ENCODE measurements at places on chromosomes 11 and 22.

DNA sequence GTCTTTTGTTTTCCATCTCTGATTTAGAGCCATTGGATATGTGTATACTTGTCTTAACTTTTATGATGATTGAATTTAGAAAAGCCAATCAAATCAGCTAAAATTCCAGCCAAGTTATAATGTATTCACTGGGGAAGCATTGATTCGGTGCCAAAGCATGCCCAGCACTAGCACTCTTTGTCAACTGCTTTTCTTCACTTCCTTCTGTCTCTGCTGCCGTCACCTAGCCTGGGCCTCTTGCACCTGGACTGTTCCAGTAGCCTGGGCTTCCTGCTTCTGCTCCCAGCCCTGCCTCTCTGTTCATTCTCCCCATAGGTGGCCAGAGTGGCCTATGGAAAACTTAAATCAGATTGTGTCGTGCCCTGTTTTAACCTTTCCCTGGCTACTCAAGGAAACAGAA, 80.7 kb downstream of the NAV2 start:
- DNase-seq: no peak

- no peak for DNase-seq
These were observed 18.5 kb downstream of the PLA2G6 start for GRCh38 chr22:38162881-38163843.

DNA sequence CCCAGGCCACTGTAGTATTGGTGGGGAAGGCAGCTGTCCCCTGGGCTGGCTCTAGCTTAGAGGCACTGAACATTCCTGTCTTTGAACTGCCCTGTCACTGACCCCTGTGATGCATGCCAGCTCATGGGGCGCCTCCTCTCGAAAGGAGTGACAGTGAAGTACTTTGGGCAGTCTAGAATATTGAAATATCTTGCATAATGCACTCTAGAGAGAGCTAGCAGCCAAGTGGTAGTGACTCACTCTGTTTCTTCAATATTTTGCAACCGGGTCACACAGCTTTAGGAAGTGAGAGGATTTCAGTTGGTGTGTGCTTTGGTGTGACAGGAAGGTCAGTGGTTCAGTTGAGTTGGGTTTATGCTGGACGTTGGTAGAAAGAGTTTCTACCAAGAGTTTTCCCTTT, 35.5 kb upstream of the ST14 start:
- no peak for DNase-seq

DNA sequence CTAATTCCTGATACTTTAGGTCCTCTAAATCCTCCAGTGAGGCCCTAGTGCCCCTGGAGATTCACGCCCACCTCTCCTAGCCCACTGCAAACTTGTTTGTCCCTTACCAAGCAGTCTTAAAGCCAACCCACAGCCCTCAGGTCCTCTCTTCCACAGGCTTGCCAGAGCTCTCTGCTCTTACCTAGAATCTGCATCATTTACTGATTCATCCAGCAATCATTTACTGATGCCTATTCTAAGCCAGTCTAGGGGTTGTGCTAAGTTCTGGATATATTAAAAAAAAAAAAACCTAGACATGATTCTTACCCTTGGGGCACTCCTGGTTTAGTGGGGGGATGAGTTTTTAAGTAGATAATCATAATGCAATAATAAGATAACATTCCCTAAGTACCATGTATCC, 43.0 kb upstream of the PLET1 start:
- no peak for DNase-seq

GRCh38 chr22:26464312-26464711, 19.3 kb downstream of the HPS4 start:
- DNase-seq: no peak

DNA sequence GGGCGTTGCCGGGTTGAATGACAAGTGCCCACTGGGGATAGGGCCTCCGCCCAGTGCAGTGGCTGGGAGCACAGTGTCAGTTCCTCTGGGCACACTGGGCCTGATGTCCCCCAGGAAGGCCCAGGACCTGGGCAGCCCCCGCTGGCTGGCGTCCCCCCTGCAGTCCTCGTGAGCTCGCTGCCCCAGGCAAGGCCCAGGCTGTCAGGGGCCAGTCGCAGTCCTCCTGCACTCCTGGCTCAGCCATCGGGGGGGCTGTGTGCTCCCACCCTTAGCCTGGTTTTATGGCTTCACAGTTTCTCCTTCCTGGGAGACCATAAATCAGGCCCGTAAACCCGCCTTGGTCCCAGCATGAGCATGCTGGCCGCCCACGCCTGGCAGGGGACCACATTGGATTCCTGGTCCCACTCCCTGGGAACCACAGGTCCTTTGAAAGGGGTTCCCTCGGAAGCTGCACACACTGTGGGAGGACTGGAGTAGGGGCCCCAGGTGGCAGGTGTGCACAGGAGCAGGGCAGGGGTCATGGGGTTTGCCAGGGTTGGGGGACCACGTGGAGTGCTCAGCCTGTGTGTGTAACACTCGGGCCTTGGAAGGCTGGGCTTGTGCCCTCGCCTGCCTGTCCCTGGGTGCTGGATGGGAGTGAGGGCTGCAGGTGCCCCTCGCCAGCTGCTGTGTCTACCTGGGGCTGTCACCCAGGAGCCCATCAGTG, 113.6 kb downstream of the KCNQ1OT1 start:
- no peak for DNase-seq

DNA sequence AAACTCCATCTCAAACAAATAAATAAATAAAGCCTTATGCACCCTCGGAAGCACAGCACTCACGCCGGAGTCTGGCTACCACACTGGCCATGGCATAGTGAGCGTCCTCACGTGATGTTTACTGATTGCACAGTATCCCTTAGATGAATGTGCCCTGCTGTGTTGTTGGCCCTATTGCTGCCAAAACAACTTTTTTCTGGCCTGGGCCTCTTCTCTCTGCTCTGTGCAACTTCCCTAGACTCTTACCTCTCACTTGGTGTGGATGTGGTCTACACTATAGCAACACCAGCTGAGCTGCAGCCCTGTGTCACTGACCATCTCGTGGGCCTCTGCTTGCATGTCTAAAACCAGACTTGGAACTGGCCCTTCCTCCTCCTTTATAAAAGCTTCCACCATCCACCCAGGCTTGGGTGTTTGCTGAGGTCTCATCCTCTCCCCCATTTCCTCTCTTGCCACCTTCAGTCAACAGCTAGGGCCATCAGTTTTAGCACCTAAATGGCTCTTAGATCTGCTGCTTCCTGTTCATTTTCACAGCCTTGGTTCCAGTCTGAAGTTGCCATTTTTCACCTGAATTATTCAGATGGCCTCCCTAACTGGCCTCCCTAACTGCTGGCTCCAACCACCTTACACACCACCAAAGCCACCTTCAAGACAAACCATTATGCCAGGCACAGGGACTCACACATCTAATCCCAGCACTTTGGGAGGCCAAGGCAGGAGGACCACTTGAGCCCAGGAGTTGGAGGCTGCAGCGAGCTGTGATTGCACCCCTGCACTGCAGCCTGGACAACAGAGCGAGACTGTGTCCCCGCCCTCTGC, 9.2 kb downstream of the ZNF74 start:
- DNase-seq: no peak

GRCh38 chr11:125886997-125887372, 483 bp upstream of the HYLS1 start:
- DNase-seq: peak; percentile 14

- no peak for DNase-seq
These were observed 226.2 kb upstream of the BLID start for GRCh38 chr11:122342089-122342744.

GRCh38 chr11:61021661-61022212, 50.3 kb downstream of the CD6 start:
- DNase-seq: peak; percentile 71

GRCh38 chr11:125105926-125106325, 5.5 kb downstream of the TMEM218 start:
- DNase-seq: no peak

DNA sequence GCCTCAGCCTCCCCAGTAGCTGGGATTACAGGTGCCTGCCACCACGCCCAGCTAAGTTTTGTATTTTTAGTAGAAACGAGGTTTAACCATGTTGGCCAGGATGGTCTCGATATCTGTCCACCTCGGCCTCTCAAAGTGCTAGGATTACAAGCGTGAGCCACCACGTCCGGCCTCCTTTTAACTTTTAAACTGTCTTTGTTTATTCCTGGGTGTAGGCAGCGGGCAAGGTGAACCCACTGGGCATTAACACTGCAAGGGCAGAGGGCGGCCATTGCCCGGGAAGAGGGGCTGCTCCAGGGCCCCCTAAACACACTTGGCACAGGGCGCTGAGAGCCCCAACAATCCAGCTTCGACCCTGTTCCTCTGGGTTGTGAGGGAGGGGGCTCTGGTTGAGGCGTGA, 693.6 kb downstream of the BRD1 start:
- DNase-seq: no peak

DNA sequence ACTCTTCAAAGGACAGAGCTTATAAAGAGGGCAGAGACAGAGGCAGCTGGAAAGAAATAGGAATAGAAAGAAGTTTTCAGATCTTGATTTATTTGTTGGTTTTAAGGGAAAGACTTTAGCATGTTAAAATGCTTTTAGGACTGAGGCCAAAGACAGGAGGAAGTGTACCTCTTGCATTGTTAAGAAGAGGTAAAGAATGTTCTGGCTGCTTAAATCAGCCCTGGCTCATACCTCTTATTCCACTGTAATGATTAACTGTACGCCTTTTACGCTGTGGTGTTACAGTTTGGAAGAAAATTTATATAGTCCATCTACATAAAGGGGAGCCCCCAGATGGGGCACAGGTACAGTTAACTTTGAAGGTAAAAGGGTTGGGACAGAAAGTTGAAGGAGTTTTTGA, 10.1 kb upstream of the MPZL2 start:
- no peak for DNase-seq

DNA sequence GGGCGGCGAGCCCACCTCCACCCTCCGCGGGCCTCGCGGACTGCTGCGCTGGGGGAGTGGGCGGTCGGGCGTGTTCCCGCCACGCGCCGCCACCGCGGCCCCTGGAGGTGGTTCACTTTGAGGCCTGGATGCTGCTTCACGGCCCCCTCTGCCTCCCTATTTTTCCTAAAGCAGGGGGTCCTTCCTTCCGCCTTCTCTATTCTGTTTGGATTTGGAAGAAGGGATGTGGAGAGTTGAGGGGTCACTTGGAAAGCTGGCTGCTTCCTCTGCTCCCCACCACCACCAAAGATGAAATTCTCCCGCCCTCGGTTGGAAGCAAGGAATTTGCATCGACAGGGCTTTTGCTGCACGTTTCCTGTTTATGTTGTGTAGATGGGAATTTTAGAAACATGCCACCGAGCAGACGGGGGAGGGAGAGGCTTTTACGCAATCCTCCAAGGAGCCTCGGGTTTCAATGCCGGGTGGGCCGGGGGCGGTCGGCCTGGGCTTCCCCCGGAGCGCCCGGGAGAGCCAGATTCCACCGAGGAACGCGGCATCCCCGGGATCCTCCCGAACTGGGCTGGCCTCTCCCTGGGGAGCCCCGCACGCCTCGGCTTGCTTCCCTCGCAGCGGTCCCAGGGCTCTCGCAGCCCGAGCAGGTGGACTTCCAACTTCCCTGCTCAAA, 403 bp upstream of the SBF2 start:
- DNase-seq: no peak

DNA sequence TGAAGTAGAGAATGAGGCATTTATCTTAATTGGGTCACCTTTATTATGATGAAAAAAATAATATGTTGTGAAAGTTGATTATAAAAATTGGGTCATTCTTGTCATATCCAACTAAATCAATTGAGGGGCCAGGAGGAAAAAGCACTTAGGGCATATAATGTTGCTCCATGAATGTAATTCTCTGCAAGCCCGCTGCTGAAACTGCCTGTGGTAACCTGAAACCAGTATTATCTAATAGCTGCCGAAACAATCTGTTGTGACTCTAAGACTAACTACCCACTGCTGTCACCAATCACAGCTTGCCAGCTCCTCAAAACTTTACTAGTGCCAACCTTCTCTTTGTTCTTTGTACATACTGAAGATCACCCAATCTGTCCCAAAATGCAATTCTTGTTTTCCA, 115.8 kb downstream of the ATG16L2 start:
- no peak for DNase-seq

DNA sequence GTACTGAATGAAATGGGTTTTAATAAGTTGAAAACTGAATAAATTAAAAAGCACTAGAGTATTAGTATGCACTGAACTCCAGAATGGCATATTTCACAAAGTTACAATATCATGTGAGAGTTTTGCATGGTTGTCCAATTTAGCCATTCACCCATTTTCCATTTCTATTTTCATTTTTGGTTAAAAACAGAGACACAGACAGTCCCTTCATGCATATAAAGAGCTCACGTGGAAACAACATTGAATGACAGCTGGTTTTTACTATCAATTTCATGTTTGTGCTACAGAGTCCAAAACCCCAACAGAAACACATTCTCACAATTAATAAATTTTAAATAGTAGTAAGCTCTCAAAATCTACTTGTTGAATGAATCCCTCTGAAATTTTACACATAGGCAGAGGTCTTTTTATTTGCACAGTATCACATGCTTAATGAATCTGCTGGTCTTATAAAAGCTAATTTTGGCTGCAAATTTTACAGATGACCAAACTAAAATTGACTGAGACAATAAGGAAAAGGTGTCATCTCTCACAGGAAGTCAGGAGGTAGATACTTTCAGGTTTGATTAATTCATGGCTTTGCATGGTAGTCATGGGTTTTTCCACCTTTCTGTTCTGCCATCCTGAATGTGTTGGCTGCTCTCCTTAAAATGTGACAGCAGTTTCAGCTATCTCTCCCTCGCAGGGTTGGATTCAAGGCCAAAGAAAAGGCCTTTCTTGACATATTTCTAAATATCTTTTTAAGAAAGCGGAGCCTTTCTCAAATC, 20.6 kb upstream of the DDI1 start:
- DNase-seq: no peak

- no peak for DNase-seq
These were observed 93.2 kb downstream of the GGTLC2 start for GRCh38 chr22:22737590-22737989.

GRCh38 chr11:121615501-121615900, 162.7 kb upstream of the SORL1-AS1 start:
- no peak for DNase-seq

GRCh38 chr11:102685754-102686153, 19.8 kb downstream of the MMP27 start:
- no peak for DNase-seq

- DNase-seq: no peak
These were observed 9.6 kb downstream of the BTG4 start for GRCh38 chr11:111502611-111503010.

DNA sequence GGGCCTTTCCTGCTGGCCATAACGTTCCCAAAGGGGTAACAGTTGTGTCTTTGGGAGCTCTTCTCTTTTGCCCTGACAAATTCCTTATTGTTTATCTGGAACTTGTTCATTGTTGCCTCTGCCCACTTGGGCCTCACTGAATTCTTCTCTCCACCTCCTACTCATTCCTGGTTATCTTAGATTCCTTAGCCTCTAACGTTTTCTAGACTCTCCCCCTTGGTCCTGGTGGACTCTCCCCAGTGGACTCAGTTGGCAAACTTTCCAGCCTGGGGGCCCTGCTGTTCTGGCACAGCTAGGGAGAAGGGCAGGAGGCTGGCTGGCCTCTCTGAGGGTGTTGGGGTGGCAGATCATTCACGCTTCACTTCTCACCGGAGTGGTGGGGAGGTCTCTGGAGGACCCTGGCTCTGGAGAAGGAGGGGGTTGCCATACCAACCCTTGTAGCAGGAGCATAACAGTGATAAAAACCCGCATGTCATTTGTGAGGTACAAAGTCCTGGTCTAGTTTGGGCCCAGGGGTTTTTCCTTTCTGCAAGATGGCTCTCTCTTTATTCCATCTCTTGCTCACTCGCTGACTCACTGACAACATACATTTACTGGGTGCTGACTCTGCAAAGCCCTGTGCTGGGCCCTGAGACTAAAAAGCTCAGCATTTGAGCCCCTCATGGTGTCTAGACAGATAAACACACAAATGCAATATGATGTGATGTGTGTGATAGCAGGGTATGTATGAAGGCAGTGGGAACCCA, 39.7 kb downstream of the YWHAH start:
- DNase-seq: no peak

- no peak for DNase-seq
These were observed 2.4 kb downstream of the NCR3LG1 start for GRCh38 chr11:17353821-17354600.
